ENCODE measurements at places on chromosomes 5 and 9.
A peak's percentile ranks its signal among the peaks of the same experiment; 100 is the strongest.

DNA sequence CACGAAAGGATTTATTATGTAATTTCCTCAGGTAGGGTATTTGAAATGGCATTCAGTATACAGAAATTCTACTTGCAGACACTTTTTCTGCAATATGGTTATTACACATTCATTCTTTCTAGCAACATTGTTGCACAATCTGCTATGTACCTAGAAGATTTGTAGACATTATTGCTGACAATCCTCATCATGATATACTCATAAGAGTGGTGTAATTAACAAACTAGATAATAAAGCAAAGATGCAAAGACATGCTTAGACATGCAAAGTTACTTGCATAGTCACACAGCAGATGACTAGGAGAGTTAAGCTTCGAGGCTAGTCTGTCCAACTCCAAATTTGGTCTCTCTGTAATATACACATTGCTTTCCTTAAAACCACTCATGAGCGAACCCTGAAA lies 317.1 kb downstream of the ASTN2 start:
- no peak for DNase-seq

GRCh38 chr5:145984072-145984471 lies 47.7 kb downstream of the SH3RF2 start:
- DNase-seq, result peak; percentile 83

DNA sequence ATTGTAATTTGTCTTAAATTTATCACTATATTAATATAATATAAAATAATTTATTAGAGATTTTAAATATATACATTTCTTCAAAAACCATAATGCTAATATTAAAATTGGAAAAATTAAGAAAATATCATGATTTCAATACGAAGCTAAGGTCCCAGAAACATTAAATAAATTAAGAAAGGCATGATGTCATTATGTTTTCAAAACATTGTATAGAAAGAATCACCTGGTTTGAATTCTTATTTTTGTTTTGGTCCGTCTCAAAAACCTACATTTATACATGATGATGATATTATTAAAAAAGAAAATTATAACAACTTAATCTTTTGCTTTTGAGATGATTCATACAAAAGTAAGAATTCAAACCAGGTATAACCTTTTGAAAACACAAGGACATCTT lies 8.2 kb upstream of the EDIL3 start:
- DNase-seq, result no peak

- DNase-seq, result peak; percentile 60
Measured at GRCh38 chr5:136082390-136083193, 50.1 kb upstream of the SMAD5 start.

- DNase-seq, result no peak
Measured at GRCh38 chr5:38590838-38591522, 34.5 kb upstream of the LIFR start.

DNA sequence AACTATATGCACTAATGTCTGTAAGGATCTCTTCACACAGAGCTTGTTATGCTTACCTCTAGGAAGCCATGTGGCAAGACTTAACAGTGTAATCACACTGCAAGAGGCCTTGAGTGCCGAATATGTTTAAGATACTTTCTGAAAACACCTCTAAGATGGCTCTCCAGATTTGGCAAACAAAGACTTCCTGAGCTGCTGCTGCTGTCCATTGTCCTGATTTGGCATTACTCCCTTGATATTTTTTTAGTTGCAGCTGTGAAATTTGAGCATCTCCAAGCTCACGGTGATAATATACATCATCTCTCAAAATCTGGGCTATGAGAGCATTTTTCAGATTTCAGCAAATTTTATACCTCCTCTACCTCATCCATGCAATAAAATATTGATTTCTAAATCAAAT lies 384.5 kb upstream of the CDH6 start:
- DNase-seq, result no peak

GRCh38 chr9:135992486-135993408 lies 31.6 kb upstream of the UBAC1 start:
- DNase-seq, result peak; percentile 69

GRCh38 chr5:175657593-175658271 lies at the start of gene HRH2:
Gene HRH2 (plus strand): TSS chr5:175658071. CDS start chr5:175683234, 25,163 bp downstream.
- DNase-seq, result peak; percentile 79

GRCh38 chr5:163913548-163913947 lies 408.1 kb downstream of the MAT2B start:
- no peak for DNase-seq

DNA sequence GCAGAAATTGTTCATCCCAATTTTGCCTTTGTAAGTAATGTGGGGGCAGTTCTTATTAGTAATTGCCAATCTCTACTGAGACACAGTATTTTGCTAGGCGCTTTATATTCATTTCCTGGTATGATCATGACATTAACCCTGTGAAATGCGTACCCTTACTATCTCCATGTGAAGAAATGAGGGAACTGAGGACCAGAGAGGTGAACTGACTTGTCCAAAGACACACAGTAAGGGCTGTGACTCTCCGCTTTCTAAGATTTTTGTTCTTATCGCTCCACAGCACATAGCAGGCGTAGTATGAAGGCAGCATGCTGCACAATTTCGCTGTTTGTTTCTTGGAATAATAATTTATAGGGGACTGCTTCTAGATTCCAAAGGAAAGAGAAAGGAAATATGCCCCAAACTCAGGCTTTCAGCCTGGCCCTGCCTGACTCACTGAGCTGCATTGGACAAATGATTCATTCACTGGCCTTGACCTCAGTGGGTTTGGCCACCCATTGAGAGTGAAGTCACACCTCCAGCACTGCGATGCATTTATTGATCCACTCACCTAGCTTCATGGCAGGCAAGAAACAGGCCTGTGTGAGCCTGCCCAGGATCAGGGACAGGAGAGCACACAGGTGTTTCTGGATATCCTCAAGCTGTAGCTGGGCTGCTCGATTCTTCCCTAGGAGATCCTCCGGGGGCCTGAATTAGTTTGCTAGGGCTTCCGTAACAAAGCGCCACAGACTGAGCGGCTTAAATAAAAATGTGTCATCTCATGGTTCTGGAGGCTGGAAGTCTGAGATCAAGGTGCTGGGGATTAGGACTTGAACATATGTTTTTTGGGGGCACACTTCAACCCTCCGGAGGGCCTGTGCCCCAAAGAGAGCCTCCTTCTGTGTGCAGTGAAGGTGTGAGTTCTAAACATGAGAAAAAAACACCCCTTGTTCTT lies 7.2 kb upstream of the DUSP1 start:
- DNase-seq, result no peak

GRCh38 chr5:147780924-147781573 lies 1.5 kb downstream of the JAKMIP2 start:
- no peak for DNase-seq

DNA sequence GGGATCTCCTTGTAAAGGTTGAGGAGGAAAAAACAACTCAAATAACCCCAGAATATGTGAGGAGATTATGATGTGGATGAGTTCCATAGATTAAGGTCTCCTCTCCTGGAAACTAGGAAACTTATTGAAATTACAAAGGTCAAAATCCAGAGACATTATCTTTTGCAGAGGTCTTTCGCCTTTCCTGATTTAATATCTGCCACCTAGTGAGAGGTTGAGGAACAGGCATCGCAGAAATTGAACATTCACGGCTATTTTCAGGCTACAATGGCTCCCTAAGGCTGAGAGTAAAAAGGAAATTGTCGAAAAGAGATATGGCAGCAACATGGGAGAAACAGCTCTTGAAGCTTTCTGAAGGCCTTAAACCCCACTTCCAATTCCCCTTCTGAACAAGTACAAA lies 127.5 kb upstream of the PLCXD3 start:
- peak; percentile 7 for DNase-seq

DNA sequence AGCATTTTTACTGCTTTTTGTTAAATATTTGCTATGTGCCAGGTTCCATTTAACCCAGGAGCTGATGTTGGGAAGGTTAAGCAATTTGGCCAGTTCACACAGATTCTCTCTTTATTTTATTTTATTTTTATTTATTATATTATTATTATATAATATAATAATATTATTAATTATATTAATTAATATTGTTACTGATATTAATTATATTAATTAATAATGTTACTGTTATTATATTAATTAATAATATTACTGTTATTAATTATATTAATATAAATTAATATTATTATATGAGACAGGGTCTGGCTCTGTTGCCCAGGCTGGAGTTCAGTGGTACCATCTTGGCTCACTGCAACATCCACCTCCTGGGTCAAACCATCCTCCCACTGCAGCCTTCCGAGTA lies 593.0 kb upstream of the SGCD start:
- DNase-seq, result no peak

GRCh38 chr5:71482132-71482531 lies 26.7 kb downstream of the BDP1 start:
- DNase-seq, result no peak

- no peak for DNase-seq
Measured at GRCh38 chr5:153513156-153513555, 22.7 kb downstream of the GRIA1 start.

- DNase-seq, result no peak
Measured at GRCh38 chr9:130442746-130443455, 1.9 kb upstream of the ASS1 start.

DNA sequence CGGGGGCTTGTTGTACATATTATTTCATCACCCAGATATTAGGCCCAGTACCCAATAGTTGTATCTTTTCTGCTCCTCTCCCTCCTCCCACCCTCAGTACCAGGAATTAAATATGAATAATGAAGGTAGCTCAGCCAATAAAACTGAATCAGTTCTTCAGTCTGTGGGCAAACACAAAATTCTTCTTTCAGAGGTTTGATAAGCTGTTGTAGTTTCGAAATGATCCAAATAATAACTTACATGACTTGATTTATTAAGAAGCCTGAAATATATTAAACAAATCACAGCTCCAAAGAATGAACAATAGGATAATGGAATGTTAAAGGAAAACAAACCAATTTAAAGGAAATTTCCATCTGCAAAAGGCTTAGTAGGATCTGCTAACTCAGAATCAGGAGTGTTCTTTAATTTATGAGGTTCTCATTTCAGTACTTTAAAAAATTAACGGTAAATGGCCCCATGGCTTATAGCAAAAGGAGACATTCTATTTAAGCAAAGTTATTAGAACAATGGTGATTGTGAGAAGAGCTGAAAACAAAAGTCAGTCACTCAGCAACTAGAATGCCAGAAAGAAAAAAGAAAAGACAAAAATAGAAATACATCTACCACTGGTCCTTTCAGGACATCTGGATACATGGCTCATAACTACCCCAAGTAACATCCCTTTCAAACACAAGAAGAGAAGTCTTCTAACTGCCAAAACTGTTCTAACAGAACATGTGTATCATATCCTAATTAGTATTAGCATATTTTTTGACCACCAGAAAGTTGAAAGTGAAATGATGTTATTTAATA lies 62.4 kb downstream of the NR3C1 start:
- no peak for DNase-seq

DNA sequence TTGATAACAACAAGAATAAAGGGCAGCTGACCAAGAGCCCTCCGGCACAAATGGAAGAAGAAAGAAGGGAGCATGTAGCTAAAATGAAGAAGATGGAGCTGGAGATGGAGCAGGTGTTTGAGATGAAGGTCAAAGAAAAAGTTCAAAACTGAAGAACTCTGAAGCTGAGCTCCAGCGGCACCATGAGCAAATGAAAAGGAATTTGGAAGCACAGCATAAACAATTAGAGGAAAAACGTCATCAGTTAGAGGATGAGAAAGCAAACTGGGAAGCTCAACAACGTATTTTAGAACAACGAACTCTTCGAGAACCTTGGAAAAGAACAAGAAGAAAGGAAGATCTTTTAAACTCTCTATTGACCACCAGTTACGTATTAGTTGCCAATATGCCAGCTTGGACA lies 100.9 kb downstream of the GABBR2 start:
- no peak for DNase-seq

- DNase-seq, result no peak
Measured at GRCh38 chr5:119177226-119177625, 106.3 kb downstream of the DMXL1 start.

GRCh38 chr5:41527201-41527779 lies 16.9 kb upstream of the PLCXD3 start:
- peak; percentile 8 for DNase-seq

DNA sequence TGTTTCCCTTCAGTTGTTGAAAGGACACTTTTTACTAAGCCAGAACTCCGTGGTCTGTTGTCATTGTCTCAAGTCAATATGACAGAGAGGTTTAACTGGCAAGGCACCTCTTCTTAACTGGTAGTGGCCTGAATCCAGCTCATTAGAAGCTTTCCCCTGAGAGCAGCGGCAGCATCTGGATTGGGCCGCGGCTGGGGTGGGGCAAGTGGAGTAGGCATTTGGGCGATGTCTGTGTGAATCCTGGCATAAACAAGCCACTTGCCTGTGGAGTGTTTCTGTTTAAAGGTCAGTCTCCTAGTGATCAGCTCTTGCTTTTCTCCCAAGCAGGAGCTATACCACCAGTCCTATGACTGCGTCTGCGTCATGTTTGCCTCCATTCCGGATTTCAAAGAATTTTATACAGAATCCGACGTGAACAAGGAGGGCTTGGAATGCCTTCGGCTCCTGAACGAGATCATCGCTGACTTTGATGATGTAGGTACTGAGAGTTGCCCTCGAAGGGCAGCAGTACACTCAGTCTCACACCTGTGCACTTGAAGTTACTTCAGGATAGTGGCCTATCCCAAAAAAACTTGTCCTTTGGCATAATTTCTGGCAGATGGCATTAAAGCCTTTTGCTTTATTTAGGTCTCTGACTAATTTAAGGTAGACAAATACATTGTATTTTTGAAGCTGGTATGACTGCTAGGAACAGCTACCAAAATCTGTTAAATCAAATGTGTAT lies 48.9 kb downstream of the CFAP90 start:
- DNase-seq, result no peak

GRCh38 chr5:177456976-177457851 lies 10.6 kb downstream of the PRR7 start:
- DNase-seq, result peak; percentile 95

DNA sequence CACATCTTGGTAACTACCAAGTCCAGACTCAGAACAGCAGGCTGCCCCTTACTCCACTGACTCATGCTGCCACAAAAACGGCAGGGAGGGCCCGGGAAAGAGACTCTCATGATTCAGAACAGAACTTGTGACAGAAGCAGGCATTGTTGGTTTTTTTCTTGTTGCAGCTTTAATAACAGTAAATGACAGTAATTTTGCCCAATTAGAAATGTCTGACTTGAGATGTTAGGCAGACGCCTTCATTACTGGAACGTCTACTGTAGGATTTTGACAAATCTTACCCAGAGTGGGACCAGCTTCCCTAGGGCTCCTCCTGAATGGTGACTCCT lies 77.9 kb downstream of the SEMA5A start:
- DNase-seq, result no peak

- DNase-seq, result no peak
Measured at GRCh38 chr9:35035851-35036701, 36.3 kb downstream of the VCP start.

- DNase-seq, result no peak
Measured at GRCh38 chr9:89814340-89815040, 209.7 kb downstream of the GADD45G start.

DNA sequence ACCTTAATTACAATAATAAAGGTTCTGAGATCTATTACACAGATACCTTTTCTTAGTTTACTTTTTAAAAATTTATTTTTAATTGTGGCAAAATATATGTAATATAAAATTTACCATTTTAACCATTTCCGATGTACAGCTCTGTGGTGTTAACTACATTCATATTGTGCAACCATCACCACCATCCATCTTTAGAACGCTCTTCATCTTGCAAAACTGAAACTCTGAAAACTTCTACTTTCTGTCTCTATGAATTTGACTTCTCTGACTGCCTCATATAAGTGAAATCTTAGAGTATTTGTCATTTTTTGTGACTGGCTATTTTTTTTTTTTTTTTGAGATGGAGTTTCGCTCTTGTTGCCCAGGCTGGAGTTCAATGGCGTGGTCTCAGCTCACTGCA lies 26.8 kb downstream of the WWC1 start:
- DNase-seq, result no peak

GRCh38 chr9:121297389-121297788 lies 29.4 kb downstream of the GSN start:
- DNase-seq, result no peak

- DNase-seq, result no peak
Measured at GRCh38 chr5:91048073-91048472, 335.0 kb downstream of the ARRDC3 start.
